Anterior cingulate cortex (tissue), 58 donors: ENCODE measurements at places on chromosomes 11 and 22.

GRCh38 chr11:102186551-102187191 lies 76.4 kb downstream of the YAP1 start:
- no peak for DNase-seq

DNA sequence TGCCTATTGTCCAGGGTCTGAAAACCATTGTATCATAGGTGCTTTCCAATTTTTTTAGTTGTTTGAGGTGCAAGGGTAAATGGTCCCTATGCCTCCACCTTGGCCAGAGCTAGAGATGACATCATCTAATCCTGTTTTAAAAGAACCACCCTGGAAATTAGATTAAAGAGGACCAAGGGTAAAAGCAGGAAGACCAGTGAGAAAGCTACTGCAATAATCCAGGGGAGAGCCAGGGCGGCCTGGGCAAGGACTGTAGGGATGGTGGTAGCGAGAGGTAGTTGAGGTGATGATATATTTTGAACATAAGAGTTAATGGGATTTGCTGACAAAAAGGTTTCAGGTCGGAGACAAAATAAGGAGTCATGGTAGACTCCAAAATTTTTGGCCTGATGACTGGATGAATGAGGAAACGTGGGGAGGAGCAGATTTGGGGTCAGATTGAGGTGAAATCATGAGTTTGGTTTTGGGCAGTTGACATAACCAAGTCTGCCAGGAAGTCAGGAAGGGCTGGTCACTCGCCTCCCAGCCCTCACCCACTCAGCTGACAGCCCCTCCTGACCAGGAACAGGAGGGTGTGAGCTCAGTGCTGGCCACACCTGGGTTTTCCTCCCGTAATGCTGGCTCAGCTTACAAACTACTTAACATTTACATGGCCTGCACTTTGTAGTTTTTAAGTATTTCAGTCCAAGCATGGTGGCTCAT lies 23.0 kb downstream of the SCN4B start:
- DNase-seq: no peak

GRCh38 chr22:47357493-47357892 lies 595.0 kb downstream of the TBC1D22A start:
- DNase-seq: no peak

DNA sequence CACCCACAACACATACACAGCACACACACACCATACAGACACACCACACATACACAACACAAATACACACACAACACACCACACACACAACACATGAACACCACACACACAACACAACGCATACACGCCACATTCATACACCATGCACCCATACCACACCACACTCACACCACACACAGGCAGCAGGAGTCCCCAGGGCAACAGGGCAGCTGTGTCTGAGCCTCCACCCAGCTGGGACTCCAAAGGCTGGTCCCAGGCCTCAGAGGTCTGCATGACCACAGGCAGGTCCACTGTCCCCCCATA lies 3.3 kb upstream of the WNT7B start:
- no peak for DNase-seq

- no peak for DNase-seq
Measured at GRCh38 chr11:87803748-87804147, 371.5 kb downstream of the RAB38 start.

DNA sequence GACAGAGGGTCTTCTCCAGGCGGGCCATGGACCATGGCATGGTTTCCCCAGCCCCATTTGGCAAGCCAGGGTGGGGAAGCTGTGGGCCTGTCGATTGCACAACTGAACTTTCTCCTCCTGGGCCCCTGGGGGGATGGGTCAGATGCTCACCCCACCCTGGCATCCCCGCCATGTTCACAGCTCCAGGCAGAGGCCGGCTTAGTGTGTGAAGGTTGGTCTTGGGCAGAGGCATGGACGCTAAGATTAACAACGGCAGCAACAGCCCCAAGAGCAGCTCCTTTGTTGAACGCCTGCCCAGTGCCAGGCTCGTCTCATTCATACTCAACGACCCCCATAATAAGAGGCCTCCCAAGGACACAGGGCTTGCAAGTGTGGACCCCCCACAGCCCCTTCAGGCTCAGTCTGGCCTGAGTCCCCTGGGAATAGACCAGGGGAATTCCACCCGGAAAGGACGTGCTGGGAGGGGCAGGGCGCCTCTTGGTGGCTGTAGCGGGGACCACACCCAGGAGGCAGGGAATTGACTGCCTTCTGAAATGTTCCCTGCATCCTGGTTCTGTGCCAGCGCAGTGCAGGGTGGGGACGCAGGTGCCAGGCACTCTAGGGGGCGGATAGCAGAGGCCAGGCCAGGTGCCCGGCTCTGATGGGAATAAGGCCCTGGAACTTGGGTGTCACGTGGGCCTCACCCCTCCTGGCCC lies 8.3 kb downstream of the TSPO start:
- no peak for DNase-seq
